Left renal pelvis (tissue), 4 donors: ENCODE measurements at places on chromosomes 16 and 17. TPM values are rescaled to one million over a fixed set of nuclear protein-coding genes. Genes with fewer than 3 reads are reported as not detected.

- DNase-seq = no peak
Measured at GRCh38 chr17:74119965-74120364, 83.5 kb upstream of the RPL38 start.

DNA sequence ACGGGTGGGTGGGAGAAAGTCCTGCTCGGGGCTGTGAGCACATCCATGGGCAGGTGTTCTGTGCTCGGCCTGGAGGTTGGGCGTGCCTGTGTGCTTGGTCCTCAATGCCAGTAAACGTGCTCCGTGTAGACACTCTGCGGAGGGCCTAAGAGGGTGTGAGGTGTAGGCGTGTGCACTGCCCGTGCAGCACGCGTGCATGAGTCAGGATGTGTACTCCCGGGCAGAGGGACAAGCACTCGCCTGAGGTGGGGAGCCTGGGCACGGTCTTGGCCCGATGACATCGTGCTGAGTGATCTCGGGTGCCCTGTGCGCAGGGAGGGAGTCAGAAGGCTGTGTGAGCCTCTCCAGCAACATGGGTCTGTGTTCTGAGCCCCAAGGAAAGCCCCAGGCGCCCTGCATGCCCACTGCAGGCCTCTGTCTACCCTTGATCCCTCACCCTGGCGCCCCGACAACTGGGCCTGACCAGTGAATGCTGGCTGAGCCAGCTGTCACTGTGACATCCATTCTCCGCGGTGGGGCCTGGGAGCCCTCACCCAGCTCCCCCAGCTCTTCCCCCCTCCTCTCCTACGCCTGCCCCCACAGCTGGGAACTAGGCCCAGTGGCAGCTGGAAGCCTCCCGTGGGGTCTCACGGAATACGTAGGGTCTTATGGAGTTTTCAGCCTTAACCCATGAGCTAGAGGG is 23.5 kb upstream of the NXPH3 start:
- DNase-seq = no peak

- DNase-seq = no peak
Measured at GRCh38 chr17:66627985-66628384, 206.9 kb upstream of the CACNG5 start.

C17orf78 gene
- polyA plus RNA-seq = not detected

GRAP gene
- polyA plus RNA-seq = 2.4 TPM

DNA sequence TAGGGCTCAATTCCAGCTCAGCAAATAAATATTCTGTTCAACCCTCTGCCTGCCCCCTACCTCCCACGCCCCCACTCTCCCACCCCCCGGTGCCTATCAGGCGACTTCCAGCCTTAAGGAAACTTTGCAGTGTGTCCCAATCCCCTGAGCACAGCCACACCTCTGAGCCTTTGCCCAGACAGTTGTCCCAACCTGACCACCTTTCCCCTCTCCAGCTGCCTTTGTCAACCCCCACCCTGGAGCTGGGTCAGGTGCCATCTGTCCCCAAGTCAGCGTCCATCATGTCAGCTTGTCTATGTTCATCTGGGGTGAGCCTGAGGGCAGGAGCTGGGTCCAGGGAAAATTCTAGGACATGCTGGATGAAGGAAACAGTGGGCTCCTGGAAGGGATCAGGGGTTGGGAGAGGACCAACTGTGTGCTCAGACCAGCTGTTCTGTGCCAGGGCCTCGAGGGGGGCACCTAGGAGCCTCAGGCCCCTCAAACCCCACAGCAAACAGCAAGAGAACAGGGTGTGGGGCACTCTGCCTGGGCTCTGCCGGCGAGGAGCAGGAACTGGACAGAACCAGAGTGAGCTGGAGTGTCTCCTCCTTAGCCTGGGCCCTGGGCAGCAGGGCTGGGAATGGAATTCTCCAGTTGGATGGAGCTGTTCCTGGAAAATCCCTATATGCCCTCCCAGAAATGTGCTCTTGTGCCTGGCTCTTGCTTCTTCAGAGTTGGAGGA is 17.8 kb downstream of the CDH16 start:
- no peak for DNase-seq

DNA sequence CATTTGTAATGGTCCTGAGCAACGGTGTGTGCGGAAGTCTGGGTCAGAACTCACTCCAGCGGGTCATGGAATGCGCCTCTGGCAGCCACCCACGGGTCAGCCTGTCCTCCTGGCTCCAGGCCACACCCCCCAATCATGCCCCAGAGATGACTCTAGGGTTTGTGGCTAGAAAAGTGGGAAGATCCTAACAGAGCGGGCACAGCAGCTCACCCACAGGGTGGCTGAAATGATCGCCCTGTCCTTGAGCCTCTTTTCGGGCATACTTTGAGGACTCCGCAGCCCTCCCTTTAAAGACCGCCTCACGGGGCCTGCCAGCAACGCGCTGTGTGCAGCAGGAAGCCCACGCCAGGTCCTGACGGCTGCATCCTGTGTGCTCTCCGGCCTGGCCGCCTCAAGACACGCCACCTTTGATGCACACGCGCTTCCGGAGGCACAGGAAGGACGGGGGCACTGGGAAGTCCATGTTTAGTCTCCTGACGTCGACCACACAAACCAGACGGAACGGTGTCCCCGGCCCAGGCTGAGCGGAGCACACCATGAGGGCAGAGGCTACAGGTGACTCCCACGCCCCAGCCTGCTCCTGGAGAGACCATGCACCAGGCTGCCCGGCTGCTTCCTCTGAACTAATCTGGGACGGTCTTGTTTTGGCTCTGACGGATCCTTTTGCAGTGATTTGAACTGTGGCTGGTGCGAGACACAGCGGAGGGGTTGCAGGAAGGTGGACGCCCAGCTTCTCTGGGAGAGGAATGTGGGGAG is 92.9 kb downstream of the TBC1D16 start:
- DNase-seq = no peak

GABARAP gene
- polyA plus RNA-seq = 404 TPM

TEKT3 gene
- 1.5 TPM for polyA plus RNA-seq
